ENCODE measurements at places on chromosomes 6 and 20.

GRCh38 chr6:50889497-50889896, 70.8 kb downstream of the TFAP2B start:
- DNase-seq: no peak

GRCh38 chr6:29527126-29527525, 32.4 kb downstream of the UBD start:
- DNase-seq: no peak

DNA sequence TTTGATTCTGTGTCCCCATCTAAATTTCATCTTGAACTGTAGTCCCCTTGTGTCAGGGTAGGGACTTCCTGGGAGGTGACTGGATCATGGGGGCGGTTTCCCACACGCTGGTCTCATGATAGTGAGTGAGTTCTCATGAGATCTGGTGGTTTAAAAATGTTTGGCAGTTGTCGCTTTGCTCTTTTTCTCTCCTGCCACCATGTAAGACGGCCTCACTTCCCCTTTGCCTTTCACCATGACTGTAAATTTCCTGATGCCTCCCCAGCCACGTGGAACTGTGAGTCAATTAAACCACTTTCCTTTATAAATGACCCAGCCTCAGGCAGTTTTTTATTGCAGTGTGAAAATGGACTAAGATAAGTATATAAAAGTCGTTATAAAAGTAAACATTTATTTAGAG, 80.5 kb upstream of the SGK1 start:
- no peak for DNase-seq

DNA sequence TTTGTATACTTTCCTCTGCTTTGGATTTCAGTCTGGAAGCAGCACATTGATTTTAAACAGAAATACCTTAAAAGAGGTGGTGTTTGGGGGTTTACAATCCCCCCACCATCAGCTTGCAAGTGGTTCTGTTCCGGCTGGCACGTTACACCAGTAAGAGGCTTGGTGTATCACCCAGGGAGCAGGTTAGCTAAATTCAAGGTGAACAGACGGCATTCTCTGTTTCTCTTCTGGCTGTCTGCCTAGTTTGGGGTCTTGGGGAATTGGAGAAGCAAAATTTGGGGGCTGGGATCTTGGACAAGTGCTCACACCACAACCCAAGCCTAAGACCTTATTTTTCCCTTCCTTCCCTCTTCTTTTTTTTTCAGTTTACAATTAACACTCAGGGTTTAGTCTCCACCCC, 7.5 kb upstream of the APCDD1L start:
- no peak for DNase-seq

GRCh38 chr20:46132705-46133120, 14.6 kb downstream of the CD40 start:
- DNase-seq: peak; percentile 22

- no peak for DNase-seq
These were observed 411.9 kb upstream of the SASH1 start for GRCh38 chr6:147930745-147931144.

DNA sequence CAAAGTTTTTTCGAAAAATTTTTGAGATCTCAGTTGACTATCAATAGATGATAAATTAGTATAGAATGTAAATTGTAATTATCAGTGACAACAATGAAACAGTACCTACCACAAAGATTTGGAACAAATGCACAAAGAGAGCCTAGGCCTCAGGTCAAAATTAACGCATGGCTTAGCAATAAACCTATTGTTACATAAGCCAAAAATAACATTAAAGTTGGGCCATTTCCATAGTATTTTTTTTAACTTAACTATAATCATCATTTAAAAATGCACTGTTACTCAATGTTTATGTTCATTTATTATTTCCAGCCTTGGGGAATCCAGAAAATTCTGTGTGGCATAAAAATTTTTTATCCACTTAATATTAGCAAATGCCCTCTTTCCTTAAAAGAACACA, 117.0 kb downstream of the EPB41L2 start:
- no peak for DNase-seq

DNA sequence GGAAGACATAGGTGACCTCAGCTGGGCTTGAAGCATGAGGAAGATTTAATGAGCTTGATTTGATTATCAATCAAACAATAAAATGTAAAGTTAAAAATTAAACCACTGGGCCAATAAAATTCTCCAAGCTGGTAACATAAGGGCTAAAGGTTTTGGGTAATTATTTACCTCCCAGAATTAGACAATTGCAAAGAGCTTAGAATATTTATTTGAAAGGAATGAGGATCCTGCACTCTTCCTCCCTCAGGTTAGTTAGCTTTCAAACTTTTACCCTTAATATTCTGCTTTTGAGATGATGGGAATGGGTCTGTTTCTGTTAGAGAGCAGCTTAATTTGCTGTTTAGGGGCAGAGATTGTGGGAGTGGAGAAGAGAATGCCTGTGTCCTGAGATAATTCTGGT, at the start of gene SLC17A4:
Gene SLC17A4, plus strand, starts transcription at position 208 of the 400 bp plus-strand sequence. CDS start 7,221 bp downstream, outside the sequence.
- no peak for DNase-seq

GRCh38 chr6:145711372-145711771, 23.9 kb downstream of the EPM2A start:
- no peak for DNase-seq

- DNase-seq: no peak
These were observed 85.6 kb downstream of the PDE7B start for GRCh38 chr6:135937106-135937505.

DNA sequence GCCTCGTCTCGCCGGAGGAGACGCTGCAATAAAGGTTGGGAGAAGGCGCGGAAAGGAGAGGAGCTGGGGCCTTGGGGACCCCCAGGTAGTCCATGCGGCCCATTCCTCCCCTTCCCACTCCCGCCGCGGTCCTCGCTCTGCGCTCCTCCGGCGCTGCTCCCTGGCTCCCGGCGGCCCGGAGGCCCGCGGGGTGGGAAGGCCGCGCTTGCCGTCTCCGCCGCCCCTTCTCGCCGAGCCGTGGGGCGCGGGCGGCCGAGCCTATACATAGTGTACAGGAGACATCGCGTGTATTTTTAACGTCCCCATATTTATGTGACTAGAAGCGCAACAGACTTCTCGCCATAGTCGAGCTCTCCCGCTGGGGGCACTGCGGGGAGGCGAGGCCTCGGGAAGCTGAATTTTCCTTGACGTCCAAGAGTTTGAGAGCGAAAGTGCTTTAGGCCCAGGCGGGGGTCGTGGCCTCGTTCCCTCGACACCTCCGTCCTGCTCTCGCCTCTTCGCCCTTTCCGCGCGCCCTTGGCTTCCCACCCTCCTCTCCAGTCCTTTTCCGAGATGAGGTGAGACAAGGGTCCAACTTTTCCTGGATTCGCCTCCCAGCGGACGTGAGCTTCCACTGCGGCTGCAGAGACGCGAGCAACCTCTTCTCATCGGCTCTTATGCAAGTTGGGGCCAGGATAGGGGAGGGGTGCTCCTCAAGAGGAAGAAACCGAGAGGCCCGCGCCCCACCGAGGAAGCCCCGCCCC, 29.0 kb downstream of the SLC12A5 start:
- DNase-seq: no peak

DNA sequence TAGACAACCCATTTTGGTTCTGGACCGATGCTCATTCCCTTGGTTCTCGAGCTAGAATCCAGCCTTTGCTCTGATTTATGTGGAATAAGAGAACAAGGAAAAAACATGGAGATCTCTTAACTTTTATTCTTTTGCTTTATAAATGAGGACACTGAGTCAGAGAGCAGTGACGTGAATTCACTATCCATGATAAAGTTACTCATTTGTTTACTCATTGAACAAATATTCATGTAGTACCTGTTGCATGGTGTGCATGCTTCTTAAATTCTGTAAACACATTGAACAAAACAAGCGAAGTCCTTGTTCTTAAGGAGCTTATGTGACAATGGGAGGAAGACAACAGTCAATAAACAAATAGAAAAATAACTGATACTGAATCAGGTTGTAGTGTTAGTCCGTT, 56.9 kb downstream of the BMP2 start:
- DNase-seq: no peak

DNA sequence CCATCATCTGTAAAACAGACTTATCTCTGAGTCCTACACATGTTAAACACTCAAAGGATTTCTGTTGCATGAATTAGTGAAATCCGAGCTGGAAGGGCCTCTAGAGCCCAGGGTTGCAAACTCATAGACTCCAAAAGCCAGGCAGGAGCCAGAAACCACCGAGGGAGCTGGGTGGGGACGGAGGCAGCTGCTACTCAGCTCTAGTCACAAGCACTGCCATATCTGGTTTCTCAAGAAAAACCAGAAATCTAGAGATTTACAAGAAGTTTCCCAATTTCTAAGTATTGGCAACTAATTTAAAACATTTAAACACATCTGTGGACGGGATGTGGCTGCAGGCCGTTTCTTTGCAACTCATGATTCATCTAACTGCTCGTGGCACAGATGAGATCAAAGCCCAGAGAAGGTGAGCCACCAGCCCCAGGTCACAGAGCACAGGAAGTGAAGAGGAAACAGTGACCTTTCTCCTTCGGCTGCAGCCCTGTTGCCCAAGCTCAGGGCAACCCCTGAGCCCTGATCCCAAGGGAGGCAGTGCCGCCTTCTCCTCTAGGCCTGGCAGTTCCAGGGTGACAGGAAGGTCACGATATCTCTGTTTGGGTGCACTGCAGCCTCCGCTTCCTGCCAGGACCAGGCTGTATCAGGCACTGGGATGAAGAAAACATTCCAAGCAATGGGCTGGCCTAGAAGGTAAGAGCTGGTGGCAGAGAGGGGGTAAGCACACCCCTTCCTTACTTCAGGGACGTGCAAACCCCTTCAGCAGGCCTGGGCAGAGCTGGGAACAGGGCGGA, 26.4 kb upstream of the PTGIS start:
- DNase-seq: no peak

DNA sequence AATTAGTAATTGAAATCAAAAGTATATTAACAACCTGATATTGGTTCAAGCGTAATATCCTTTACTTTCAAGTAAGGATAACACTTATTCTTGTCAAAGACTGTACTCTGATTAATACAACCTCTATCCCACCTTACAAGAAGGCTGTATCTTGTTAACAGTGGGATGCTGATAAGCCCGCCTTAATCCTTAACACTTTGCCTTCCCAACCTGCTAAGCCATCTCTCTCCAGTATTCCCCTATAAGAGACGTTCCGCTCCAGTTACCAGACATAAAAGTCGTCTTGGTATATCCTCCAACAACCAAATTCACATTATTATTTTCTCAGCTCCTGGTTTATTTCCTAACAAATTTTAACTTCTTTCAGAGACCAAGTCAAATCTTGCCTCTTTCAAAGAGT, 2.0 kb downstream of the BTBD9 start:
- DNase-seq: no peak

GRCh38 chr20:34570859-34571306, 12.4 kb downstream of the MAP1LC3A start:
- DNase-seq: no peak

DNA sequence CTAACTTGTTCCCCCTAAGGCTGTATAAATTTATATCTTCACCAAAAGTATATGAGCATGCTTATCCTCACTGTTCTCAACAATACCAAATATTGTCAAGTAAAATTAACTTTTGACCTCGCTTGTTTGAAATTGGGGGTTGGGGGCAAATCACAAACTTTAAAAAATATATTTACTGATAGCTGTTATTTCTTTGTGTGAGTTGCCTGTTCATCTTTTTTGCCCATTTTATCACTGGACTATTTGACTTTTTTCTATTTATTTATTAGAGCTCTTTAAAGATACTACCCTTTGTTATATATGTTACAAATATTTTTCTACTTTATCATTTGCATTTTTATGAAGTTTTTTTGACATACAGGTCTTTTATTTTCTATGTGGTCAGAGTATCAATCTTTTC, 187.7 kb downstream of the ZDHHC14 start:
- no peak for DNase-seq

All from stimulated activated CD4-positive, alpha-beta T cell treated with anti-CD3 and anti-CD28 coated beads, TNF-alpha, amount 100 ng/mL, for 1 hour (primary cell).